ENCODE measurements at places on chromosomes 7 and 10.

DNA sequence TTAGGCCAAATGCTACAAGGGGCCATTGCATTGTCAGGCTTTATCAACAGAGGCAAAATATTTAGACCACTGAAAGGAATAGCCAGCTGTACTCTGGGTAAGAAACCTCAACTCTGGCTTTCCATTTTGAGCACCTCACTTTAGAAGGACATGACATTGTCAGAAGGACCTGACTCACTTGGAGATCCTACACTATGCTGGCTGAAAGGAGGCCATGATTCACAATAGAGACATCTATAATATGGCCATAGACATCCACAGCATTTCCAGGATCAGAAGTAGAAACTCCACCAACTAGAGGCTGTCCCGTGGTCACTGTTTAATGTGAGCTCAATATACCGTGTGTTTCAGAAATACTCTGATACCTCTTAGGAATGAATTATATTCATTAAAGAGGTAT, 140.9 kb downstream of the BTAF1 start:
- DNase-seq: no peak

DNA sequence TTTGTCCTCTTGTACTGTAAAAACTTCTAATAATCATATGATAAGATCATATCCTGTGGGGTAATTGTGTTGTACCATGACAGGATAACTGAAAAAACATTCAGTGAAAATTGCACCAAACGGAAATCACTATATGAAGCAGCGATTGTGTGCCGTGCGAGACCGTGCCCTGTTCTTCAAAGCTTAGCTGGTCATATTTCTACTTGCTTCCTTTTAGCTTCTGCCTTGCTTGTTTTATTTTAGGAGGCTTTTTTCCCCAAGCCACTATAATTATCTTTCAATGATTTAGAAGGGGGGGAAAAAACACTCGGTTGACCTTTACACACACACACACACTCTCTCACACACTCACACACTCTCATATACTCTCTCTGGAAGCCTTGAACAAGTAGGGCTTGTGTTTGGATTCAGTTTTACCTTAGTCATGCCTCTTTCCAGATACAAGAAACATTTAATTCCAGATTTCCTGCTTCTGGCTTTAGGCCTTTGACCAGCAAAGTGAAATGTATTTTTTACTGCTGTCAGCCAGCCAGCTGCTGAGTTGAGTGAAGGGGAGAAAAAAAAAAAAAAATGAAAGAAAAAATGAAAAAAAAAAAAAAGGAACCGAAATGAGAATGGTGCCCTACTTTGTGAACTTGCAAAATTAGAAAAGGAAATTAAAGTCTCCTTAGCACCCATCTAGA, 181.4 kb downstream of the ARID5B start:
- DNase-seq: no peak

GRCh38 chr7:99806839-99807478, 20.9 kb upstream of the CYP3A43 start:
- no peak for DNase-seq

DNA sequence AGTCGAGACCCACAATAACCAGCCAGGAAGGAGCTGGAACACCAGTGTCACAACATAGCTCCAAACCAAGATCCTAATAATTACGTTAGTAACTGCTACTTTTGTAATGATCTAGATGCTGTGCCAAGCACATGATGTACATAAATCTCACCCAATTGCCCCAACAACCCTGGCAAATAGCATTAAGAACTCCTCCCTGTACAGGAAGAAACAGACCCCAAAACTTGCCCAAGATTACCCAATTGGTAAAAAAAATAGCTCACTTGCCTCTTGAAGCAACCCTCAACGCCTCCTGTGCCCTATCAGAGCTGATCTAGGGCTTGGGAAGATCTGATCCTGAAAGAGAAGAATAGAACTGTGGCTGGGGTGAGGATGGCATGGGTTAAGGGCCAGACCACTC, 628.7 kb upstream of the AUTS2 start:
- no peak for DNase-seq

- no peak for DNase-seq
These were observed 126.6 kb downstream of the PTPN20 start for GRCh38 chr10:47037654-47038425.

- no peak for DNase-seq
These were observed 331.0 kb downstream of the LRMDA start for GRCh38 chr10:75762431-75762802.

DNA sequence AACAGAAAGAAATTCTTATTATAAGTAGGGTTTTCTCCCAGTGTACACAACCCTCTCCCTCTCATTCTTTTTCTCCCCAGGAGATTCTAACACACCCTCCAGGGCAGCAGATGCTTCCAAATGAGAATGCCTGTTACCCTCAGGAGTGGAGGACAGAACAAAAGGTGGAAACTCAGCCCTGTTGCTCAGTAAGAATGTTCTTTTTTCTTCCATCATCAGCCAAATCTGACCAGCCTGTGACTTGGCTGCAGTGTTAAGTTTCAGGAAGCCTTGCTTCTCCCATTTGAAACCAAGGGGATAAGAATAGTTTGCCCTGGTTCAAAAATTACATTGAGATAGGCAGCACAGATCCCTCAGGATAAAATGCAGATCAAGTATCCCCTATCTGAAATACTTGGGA, 77.5 kb upstream of the EEPD1 start:
- DNase-seq: no peak

GRCh38 chr7:1400371-1400770, 58.9 kb downstream of the MICALL2 start:
- DNase-seq: no peak

DNA sequence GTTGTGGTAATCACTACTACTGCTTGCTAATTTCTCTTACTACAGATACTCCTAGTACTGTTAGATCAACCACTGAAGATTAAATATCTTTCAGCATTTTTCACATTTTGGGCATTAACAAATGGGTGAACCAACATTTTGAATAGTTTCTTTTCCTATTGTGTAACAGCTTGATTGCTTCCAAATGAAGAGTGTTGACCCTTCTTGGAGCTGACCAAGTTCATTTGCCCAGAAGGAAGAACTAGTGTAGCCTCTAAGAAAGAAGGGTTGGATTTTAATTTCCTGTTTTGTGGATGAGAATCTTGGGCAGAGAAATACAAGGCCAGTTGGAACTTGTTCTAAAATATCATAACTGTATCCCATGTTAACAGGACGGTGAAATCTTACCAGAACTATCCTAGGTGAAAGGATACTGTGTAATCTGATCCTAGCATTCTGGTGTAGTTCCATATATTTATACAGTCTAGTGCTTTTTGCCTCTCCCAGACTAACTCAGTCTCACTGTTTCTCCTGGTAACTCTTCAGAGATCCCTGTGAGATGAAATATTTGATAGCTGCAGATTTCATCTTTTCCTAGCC, 37.3 kb downstream of the SND1 start:
- no peak for DNase-seq

- DNase-seq: no peak
These were observed 41.7 kb upstream of the NRF1 start for GRCh38 chr7:129569811-129570215.

DNA sequence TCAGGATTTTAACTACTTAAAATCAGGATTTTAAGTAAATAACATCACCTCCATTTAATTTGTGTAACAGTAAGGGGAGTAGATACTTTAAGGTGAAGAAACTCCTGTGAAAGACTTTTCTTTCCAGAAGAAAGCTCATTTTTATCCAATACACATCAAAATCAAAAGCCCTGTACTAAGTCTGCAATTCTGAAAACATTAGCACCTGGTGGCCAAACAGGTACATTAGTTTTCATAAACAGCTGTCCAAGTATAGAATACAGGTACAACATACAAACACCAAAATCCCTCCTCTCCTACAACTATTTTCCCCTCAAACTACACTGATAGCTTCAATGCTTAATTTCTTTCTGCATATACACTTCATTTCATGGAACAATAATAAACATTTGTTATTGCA, 22.9 kb downstream of the FAM3C start:
- DNase-seq: no peak

- DNase-seq: no peak
These were observed 1140.7 kb upstream of the LRRN3 start for GRCh38 chr7:109950256-109950655.

- no peak for DNase-seq
These were observed 10.9 kb upstream of the TAS2R39 start for GRCh38 chr7:143172354-143172753.

DNA sequence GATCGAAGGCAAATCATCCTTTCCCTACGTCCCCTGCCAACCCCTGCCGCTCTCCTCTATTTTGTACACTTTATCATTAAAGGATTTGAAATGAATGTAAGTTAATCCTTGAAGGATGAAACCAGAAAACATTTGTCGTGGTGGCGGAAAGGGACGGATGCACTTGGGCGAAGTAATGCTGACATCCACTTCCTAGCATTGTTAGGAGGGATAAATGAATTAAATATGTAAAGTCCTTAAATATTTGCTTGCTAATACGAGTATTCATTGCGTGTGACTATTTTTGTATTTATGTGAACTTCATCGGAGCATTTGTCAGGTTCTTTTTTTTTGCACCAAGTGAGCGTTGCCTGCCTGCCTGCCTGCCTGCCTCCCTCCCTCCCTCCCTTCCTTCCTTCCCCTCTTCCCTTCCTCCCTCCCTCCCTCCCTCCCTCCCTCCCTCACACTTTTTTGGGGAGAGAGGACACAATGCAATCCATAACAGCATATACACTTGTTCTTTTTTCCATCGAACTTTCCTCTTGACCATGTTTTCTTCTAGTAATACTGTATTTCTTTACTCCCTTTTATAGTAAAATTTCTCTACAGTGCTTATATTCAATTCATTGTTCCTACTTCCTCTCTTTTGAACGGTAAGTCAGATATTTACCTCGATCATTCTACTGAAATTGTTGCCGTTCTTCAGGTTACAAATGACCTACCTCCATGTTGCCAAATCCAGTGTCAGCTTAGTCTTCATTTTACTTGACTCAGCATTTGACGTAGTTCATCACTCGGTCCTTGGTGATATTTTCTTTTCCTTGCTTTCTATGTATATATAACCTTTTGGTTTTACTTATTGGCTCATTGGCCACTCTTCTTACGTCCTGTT, 831 bp downstream of the CCDC7 start:
- no peak for DNase-seq

GRCh38 chr10:115214829-115215228, 121.7 kb downstream of the ATRNL1 start:
- no peak for DNase-seq

- DNase-seq: no peak
These were observed 119.6 kb downstream of the ZMIZ1 start for GRCh38 chr10:79188154-79188965.

GRCh38 chr7:111678986-111679385, 116.7 kb upstream of the IMMP2L start:
- no peak for DNase-seq

DNA sequence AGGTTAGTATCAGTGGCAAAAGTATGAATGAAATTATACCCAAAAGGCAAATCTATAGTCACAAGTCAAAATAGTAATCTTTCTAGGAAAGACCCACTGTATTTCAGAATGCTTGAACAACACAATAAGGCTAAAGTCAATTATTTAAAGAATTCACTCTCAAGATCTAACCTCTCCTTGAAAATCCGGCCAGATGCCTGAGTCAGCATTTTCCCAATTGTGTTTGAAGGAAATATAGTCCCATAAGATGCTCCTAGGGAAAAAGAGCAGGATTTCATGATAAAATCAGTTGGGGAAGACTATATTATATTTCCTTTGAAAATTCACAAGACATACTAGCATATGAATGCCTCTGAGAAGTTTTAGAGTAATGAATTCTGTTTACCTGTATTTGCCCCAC, 1075.0 kb downstream of the GRM8 start:
- DNase-seq: no peak

DNA sequence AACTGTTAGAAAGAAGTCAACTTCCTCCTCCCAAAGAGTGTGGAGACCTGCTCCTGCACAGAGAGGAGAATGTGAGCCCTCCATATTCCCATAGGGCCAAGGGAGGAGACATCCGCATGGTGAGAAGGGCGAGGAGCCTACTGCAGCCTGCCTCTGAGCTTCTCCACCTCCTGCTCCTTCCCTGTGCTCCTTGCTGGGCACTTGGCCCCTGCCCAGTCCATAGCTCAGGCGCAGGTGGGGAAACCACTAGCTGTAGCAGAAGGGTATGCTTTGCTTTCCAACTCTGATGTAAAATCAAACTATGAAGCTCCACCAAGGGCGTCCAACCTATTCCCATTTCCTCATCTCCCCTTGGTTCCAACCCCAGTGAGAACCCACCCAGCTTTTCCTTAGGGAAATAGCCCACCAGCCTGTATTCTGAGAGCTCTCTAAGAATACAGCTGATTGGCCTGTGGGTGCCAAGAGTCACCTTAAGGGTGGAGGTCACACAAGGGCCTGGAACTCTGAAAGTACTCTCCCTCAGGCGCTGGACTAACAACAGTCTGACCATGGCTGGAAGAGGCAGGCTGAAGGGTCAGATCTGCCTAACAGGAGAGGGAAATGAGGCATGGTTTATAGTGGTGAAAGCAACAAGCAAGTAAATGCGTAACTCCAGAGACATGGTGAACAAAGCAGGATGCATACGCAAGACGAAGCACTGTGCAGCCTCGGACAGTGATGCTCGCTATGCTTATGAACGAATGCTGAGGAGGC, 13.9 kb downstream of the ZNF488 start:
- DNase-seq: no peak

GRCh38 chr10:122646511-122647382, 52.9 kb downstream of the C10orf120 start:
- DNase-seq: no peak

GRCh38 chr10:103855852-103856796, 748 bp upstream of the SH3PXD2A start:
- DNase-seq: no peak

- no peak for DNase-seq
These were observed 322.4 kb downstream of the HGF start for GRCh38 chr7:81447351-81447952.

DNA sequence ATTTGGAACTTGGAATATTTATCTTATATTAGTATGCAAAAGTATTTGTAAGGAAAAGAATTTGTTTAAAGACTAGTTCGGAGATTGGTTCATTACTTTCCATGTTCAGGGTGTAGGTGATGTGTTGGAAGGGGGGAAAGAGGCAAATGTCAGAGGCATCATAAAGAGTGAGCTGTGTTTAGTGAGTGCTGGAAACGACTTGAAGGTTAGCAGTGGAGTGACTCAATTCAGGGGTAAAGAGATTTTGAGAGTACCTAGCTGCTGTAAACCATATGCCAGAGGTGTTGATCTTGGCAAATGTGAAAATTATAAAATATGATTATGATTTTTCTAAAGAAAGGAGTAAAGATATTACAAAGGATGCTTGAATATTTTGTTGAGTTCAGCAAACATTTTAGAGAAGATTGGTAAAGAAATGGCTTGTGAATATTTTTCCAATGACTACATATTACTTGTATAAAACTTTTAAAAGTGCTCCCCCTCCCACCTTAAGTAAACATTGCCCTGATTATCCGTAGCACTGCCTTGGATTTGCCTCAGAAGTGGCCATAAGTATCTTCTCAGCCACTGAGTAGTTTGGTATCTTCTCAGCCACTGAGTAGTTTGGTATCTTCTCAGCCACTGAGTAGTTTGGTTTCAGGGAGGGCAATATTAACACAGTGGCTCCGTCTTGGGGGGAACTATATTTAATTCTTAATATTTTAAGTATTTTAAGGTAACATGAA, 51.5 kb downstream of the ZNRF2 start:
- DNase-seq: no peak

GRCh38 chr7:65379318-65379717, 5.7 kb downstream of the ZNF92 start:
- no peak for DNase-seq

GRCh38 chr7:16913643-16914042, 31.9 kb upstream of the AGR3 start:
- no peak for DNase-seq

Measured in activated T-helper 1 cell treated with anti-CD3 and anti-CD28 coated beads, Interleukin-2, amount 50 U/mL, for 16 hours (primary cell).